ENCODE measurements at places on chromosomes 5 and 9.

- no peak for DNase-seq
Observed at GRCh38 chr5:65356274-65356673, 125.4 kb downstream of the ADAMTS6 start.

DNA sequence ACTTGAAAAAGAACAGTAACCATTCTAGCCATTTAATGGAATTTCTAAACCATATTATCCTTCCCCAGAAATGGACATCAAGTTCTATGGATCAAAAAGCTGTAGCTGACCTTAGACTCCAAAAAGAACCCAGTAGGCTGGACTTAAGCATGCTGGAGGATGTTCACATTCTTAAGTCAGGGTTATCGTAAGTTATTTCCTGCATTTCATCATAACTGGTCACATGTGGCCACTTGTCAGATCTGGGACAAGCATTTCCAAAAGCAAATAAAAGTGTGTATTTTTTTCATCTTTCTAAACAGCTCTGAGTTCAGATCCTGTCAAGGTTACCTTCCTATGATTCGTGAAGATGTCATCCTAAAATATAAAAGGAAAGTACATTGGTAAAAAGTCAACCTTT lies 274.5 kb upstream of the PTGER4 start:
- DNase-seq = no peak

GRCh38 chr5:116237917-116238500 lies 153.2 kb downstream of the COMMD10 start:
- no peak for DNase-seq

DNA sequence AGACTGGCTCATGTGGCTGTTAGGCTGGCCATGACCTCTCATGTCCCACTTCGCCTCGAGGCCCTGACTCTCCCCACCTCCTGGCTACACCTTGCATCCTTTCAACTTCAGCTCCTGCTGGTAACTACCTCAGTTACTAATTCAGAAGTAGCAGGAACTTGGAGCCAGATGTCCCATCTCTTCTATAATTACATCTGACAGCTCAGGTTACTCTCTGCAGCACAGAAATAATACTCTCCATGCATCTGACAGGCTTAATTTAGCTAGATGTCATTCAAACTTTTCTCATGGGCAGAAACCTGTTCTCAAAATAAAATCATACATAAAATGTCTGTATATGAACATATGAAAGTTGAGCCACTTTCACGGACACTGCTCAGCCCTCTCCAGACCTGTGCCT lies 92.2 kb upstream of the IL33 start:
- DNase-seq = no peak

GRCh38 chr5:156552855-156553358 lies 225.9 kb downstream of the SGCD start:
- DNase-seq = no peak

DNA sequence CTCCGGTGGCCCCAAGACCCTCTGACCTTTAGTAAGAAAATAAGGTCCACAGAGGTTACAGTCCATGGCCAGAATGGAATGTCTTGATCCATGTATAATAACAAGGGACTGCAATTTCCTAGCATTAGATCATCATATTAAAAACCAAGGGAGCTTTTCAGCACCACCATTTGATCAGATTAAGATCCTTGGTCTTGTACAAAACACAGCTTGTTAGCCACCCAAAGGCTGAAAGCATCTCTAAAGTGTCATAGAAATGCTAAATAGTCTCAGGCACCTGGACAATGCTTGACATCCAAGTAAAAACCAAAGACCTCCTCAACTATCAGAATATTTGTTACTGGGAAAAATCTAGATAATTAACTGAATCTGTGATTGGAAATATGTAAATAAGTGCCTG lies 50.3 kb upstream of the VPS13A start:
- DNase-seq = no peak
